ENCODE measurements at places on chromosomes 5 and 9. TPM values are rescaled to one million over a fixed set of nuclear protein-coding genes. Genes with fewer than 3 reads are reported as not detected.

Gene SLC4A9
- not detected for total RNA-seq

Gene ACTBL2
- total RNA-seq = not detected

Gene SLC38A9
- total RNA-seq = 6.5 TPM

Gene HK3
- total RNA-seq = 1.5 TPM

Gene C1QTNF3
- 0.56 TPM for total RNA-seq

Gene ZNF608
- total RNA-seq = 22.9 TPM

Gene PCDH1
- total RNA-seq = 18.0 TPM

Gene CDH6
- total RNA-seq = 2.1 TPM

Gene PCDHGA12
- total RNA-seq = 5.4 TPM

DNA sequence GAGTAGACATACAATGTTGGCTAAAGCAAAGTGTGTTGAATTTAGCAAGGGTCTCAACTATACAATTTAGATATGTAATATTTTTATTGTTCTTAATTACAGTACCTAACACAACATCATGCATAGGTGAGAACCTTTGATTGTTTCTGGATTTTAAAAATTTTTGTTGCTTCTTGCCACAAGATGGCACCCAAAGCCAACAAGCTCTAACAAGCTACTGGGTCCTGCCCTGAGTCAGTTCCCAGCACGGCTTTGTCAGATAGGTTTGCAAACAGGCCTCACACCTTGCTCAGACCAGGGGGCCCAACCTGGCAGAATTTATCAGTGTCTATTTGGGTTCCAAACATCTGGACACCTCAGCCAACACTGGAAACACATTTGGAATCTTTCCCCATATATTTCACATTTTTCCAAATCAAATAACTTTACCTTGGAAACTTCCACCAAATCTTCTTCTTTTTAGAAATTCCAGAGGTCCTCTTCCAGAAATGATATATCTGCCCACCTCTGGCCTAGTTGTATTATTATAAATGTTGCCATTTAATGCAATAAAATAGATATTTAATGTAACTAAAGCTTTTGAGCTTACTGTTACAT, 49.5 kb upstream of the EGFLAM start:
- DNase-seq = no peak

- no peak for DNase-seq
Observed at GRCh38 chr5:143586781-143587362, 183.4 kb upstream of the NR3C1 start.

- DNase-seq = no peak
Observed at GRCh38 chr5:123817267-123817666, 305.3 kb downstream of the CSNK1G3 start.

GRCh38 chr9:91298311-91298710, 63.4 kb downstream of the AUH start:
- DNase-seq = no peak

DNA sequence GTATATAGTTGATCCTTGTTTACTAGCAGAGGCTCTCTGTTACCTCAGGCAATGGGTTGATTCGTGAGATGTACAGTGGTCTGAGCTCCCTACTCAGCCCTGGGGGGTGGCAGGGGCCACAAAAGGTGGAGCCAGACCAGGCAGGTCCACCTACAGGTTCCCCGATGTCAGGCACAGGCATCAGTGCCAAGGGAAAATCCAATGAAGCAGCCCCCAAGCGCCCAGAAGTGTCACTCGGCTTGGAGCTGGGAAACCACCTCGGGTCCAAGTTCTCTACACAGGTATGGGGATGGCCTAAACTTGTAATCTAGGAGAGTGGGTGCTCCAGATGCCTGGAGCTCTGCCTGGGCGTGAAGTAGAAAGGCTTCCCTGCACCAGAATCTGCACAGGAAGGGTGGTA, 188.8 kb downstream of the KIAA0825 start:
- no peak for DNase-seq

- no peak for DNase-seq
Observed at GRCh38 chr9:111232997-111233790, 96.8 kb downstream of the OR2K2 start.

GRCh38 chr5:77239126-77239741, 28.8 kb downstream of the PDE8B start:
- DNase-seq = no peak

- DNase-seq = no peak
Observed at GRCh38 chr5:128662997-128663396, 125.0 kb upstream of the FBN2 start.

- DNase-seq = no peak
Observed at GRCh38 chr9:37639841-37640240, 10.9 kb upstream of the FRMPD1 start.

GRCh38 chr9:121115466-121115865, 40.7 kb downstream of the CNTRL start:
- no peak for DNase-seq

- no peak for DNase-seq
Observed at GRCh38 chr9:98142925-98143481, 24.0 kb upstream of the TRIM14 start.

DNA sequence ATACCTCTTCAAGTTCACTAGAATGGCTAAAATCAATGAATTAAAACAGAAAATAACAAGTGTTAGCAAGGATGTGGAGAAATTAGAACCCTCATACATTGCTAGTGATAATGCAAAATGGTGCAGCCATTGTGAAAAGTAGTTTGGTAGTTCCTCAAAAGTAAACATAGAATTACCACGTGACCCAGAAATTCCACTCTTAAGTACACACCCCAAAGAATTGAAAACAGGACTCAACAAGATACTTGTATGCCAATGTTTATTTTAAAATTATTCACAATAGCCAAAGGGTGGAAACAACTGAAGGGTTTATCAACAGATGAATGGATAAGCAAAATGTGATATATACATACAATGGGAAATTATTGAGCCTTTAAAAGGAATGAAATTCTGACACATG, 70.3 kb downstream of the BARX1 start:
- DNase-seq = no peak

GRCh38 chr5:173265433-173265832, 30.4 kb upstream of the NKX2-5 start:
- DNase-seq = peak; percentile 77

DNA sequence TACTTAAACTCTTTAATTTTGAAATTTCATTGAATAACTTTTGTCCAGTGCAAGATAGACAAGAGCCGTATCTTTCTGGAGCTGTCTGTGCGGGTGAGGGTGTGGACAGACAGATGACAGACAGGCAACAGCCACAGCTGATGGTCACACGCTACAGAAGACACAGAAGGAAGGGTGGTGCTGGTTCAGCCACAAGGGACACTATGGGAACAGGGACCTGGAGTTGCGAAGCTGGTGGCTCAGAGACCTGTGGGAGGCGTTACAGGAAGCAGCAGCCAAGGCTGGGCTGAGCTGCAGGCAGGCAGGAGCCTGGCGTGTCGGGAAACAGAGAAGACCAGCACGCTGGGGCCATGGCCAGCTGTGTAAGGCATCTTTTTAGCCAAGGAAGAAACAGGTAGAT, 104.4 kb downstream of the WNK2 start:
- no peak for DNase-seq

DNA sequence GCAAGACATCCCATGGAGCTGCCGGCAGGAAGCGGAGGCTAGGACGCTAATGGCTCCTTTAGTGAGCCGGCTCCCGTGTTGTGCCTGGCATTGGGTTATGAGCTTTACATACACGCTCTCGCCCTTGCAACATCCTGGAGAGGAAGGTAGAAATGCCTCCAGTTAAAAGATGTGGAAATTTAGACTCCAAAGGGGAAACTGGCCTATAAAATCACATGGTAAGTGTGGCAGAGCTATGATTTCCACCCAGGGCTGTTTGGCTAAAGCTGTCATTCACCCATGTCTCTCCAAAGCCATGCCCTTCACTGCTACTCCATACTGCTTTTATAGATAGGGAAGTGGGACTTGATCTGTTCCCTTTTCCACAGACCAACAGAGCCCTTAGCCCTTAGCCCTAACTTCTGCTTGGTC, 5.2 kb downstream of the GM2A start:
- no peak for DNase-seq

GRCh38 chr5:135214897-135215616, 181.0 kb upstream of the PITX1 start:
- DNase-seq = no peak

GRCh38 chr9:135402048-135402738, 77.4 kb upstream of the PPP1R26 start:
- DNase-seq = no peak

DNA sequence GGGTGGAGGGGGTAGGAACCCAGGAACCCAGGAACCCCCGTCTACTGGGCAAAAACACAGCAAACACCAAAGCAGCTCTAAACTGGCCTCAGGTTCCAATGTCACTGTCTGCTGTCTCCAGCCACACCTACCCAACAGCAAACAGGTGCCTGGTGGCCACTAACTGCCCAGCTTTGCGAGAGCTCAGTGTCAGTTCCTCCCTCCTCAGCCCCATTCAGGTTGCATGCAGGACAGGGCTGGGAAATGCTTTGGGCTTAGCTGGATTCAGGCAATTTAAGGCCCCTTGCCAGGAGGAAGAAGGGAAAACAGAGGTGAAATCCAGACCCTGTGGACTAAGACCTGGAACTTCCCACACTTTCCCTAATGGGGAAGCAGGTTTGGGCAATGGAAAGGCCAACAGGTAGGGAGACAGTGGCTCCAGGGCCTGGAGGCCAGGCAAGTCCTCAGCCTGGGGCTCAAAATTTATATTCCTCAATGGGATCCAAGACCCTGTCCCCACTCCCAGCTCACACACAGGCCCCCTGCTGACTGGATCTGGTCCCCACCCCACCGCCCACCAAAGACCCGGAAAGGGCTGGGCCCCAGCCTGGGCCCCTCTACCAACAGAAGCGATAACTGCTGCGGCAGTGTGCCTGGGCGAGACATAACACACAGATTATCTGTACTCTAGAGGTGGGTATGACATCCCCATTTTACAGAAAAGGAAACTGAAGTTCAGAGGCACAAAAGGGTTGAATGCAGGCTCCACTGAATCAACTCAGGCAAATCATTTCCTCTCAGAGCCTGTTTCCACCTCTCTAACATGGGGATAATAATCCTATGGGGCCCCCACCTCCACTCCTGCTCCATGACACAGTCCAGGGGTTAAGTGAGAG, 3.5 kb downstream of the EEIG1 start:
- peak; percentile 4 for DNase-seq

DNA sequence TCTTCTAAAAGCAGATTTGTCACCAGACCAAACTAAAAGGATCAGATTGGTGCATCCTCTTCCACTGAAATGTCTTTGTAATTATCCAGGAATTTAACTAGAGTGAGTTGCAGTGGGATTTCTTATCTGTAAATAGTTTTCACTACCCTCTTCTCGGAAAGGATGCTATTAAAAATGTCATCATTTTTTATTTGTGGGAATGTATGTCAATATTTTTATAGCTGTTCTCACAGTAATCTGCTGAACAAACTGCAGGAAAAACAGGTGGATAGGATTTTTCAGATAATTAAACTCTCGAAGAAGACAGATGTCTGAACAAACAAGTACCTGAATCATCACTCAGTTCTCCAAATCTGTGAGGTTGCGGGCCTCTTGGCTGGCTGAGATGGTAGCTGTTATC, 62.7 kb downstream of the RAB14 start:
- no peak for DNase-seq

GRCh38 chr5:143678148-143678905, 133.6 kb upstream of the HMHB1 start:
- no peak for DNase-seq

- DNase-seq = no peak
Observed at GRCh38 chr9:27367921-27368315, 71.0 kb upstream of the EQTN start.

DNA sequence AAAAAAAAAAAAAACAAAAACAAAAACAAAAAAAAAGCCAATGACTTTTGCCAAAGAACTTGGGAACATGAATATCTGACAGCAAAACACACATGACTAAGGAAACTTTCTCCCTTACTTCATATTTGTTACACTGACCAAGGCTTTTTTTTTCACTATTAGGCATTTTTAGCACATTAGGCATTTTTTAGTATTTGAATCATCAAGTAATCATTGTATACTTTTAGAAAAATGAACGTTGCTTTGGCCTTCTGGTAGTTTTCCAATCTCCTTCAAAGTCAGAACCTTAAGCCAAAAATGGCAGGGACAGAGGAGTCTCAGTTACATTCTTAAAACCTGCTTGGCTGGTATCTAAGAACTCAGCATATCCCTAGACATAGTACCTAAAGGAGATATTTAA, 19.3 kb downstream of the NREP start:
- DNase-seq = no peak

DNA sequence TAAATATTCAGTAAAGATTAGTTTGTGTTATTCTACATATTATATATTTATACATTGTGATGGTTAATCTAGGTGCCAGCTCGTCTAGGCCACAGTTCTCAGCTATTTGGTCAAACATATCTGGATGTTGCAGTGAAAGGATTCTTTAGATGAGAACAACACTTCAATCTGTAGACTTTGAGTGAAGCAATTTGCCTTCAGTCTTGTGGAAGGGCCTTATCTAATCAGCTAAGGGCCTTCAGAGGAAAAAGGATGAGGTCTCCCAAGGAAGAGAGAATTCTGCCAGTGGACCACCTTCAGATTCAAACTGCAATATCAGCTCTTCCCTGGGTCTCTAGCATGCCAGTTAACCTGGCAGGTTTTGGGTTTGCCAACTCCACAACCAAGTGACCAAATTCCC, 112.0 kb downstream of the SH3TC2 start:
- no peak for DNase-seq

GRCh38 chr5:107470295-107470582, 200.5 kb downstream of the EFNA5 start:
- no peak for DNase-seq

- no peak for DNase-seq
Observed at GRCh38 chr5:143417503-143418139, 14.1 kb upstream of the NR3C1 start.

DNA sequence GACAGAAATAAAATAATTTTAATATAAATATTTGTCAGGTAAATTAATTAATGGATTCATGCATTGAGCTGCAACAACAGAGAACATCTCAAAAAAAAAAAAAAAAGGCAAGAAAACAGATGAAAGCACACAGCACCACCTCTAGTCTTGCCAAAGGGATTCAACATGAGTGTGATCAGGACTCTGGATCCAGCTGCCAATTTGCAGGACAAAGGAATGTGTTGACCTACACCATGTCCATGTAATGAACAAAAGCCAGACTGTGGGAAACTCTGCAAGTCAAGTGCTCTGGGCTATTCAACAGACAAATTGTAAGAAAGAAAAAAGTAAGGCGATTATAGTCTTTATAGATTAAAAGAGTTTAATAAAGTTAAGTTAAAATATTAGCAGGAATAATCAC, 769.3 kb downstream of the TLR4 start:
- DNase-seq = no peak

GRCh38 chr5:143403334-143403592, 223 bp downstream of the NR3C1 start:
- DNase-seq = no peak
